IMR-90 (cell line): ENCODE measurements at places on chromosomes 16 and 17. TPM values are rescaled to one million over a fixed set of nuclear protein-coding genes. Genes with fewer than 3 reads are reported as not detected.

- DNase-seq, result peak; percentile 84
Observed at GRCh38 chr17:38751808-38752307, 683 bp upstream of the PSMB3 start.

SP6 gene
- total RNA-seq, result under 0.01 TPM in 2 replicates

HEATR3 gene
- total RNA-seq, result 21.1 and 25.3 TPM in 2 replicates

KRTAP9-2 gene
- total RNA-seq, result not detected in 2 replicates

GRCh38 chr16:68367030-68367429 lies 56.2 kb downstream of the PRMT7 start:
- peak; percentile 9 for DNase-seq

DNA sequence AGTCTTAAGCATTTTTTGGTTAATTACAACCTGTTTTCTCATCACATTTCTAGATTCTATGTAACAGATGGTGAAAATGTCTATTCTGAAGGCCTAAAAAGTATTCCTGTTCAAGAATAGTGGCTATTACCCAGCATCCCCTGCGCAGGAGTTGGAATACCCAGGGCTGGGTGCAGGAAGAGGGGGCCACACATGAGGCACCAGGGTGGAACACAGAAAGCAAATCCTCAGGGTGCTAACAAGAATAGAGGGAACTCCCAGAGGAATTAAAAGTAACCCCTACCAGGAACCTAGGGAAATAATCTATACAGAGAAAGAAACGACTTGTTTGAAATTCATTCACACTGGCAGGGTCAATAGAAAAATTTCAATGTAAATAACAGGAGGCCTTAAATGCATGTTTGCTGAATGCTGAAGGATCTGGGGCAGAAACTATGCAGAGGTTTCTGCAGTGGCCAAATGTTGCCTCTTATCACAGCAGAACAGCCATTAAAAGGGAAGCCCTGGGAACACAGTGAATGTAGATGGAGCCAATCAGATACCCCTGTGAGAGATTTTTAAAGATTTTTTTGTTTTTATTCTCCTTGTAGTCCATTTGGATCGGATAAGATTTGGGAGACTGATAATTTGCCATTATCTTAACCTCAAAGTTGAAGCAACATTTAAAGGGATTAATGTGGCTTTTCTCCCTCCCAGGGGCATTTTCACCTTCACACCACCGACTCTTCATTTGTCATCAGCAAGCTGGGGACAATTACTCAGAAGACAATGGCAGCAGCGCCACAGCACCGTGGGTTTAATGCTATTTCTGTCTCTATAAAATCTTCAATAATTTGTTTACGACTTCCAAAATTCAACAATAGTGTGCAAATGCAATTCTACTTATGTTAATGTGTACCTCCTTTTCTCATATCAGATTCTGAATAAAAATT lies 196.0 kb upstream of the PSMD7 start:
- DNase-seq, result no peak

TM4SF5 gene
- total RNA-seq, result not detected in 2 replicates

EFNB3 gene
- 0.54 and 0.56 TPM in 2 replicates for total RNA-seq

DOC2B gene
- total RNA-seq, result not detected in 2 replicates
